ENCODE measurements at places on chromosomes 16 and 17.

- no peak for DNase-seq
These were observed 11.4 kb downstream of the MYL4 start for GRCh38 chr17:47220531-47220999.

DNA sequence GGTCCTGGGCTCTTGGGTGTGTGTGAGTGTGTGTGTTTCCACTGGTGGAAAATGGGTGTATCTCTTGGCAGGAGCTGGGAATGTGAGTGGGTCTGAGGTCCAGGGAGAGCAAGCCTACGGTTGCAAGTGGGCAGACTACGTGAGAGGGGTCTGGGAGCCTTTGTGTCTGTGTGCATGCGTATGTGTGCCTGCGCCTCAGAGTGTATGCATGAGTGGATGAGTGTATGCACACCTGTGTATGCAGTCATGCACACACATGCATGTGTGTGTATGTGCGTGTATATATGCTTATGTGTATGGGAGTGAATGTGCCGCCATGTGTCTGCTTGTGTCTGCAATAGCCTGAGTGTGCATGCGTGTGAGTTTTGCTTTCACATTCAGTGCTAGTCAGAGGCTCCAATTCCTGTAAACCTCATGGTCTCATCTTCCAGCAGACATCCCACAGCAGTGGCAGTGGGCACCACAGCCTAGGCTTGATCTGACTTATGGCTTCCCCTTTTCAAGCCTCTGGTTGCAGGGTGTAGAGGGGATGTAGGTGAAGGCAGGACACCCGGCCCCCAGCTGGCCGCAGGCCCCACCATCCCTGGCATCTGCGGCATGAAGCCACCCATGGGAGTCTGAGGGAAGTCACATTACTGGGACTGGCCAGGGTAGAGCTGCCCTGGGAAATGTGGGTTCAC, 19.7 kb upstream of the RMI2 start:
- no peak for DNase-seq

- no peak for DNase-seq
These were observed 1.2 kb downstream of the ARHGAP17 start for GRCh38 chr16:25013751-25014499.

- DNase-seq = no peak
These were observed 38.1 kb downstream of the RAI1 start for GRCh38 chr17:17719199-17719940.

DNA sequence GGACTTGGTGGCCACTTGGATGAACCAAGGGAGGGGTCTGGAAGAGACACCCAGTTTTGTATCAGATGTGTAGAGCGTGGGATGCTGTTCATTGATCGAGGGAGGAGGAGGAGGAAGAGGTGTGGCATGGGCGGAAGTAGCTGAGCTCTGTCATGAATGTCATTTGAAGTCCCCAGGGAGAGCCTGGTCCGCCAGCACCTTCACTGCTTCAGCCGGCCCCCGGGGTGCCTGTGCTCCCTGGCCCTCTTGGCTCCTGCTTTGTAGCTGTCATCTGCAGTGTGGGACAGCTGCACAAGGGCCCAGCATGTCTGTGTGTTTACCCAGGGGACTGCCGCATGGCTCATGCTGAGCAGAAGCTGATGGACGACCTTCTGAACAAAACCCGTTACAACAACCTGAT, 75.4 kb upstream of the RBL2 start:
- DNase-seq = no peak

- no peak for DNase-seq
These were observed 4.2 kb downstream of the GIT1 start for GRCh38 chr17:29585080-29585751.

DNA sequence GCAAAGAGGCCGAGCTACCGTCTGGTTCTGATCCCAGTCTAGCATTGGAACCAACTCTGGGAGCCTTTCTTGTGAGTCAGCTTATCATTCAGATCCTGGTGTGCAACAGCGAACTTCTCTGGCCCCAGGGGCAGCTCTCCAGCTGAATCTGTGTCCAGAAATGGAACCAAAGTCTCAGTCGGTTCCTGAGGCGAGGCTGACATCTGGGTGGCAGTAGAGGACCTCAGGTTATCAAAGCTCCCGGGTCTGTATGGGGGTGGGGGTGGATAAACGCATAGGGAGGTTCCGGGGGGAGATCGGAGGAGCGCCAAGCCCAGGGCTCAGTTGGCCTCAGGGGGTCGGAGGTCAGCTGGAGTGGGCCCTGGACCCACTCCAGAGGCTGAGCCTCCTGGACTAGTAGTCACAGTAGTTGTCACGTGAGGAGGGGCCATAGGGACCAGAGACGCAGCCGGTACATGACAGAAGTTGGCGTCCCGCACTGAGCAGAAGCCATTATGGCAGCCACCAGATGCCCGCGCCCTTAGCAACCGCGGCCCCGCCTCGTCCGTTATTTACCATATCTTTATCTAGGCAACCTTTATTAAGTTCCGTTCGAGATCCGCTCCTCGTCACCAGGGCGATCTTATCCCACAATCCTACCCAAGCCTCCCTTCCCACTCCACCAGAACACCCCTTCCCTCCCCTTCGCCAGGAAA, 12.9 kb downstream of the RDM1 start:
- no peak for DNase-seq

GRCh38 chr16:86044881-86045590, 146.1 kb downstream of the IRF8 start:
- no peak for DNase-seq

DNA sequence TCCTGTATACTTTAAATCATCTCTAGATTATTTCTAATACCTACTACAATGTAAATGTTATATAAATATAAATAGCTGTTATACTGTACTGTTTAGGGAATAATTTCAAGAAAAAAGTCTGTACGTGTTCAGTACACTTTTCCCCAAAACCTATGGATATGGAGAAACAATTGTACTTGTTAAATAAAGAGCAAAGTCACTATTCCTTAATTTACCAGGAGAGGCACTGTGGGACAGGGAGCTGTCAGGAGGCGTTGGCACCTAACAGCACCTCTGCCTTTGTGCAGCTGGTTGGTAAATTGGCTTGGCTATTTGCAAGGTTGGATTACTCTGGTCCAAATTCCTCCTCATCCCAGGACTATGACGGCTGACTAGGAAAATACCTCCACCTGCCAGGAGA, 28.0 kb downstream of the CRHR1 start:
- peak; percentile 41 for DNase-seq

- peak; percentile 15 for DNase-seq
These were observed 83.8 kb upstream of the CCL2 start for GRCh38 chr17:34171245-34171818.

DNA sequence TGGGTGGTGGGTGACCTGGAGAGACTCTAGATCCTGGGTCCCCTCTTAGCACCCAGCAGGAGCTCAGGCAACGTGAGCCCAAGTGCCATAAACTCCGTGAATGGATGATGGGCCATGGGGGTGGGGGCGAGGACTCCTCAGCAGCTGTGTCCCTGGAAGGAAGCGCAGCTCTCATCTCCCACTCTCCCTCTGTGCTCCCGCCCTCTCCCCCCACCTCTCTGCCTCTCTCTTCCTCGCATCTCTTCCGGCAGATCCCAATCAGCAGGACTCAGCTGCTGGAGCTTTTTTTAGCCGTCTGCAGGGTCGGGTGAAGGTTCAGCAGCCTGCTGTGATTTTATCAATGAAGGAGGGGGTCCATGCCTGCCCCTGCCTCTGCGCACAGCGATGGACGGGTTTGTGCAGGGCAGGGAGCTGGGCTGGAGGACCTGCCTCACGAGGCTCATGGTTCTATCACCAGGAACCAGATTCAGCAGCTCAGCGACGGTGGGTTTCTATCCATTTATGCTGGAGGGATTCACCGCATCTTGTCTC, 8.3 kb downstream of the CCR7 start:
- DNase-seq = peak; percentile 33

GRCh38 chr17:78588258-78589030, 11.2 kb upstream of the DNAH17 start:
- no peak for DNase-seq

DNA sequence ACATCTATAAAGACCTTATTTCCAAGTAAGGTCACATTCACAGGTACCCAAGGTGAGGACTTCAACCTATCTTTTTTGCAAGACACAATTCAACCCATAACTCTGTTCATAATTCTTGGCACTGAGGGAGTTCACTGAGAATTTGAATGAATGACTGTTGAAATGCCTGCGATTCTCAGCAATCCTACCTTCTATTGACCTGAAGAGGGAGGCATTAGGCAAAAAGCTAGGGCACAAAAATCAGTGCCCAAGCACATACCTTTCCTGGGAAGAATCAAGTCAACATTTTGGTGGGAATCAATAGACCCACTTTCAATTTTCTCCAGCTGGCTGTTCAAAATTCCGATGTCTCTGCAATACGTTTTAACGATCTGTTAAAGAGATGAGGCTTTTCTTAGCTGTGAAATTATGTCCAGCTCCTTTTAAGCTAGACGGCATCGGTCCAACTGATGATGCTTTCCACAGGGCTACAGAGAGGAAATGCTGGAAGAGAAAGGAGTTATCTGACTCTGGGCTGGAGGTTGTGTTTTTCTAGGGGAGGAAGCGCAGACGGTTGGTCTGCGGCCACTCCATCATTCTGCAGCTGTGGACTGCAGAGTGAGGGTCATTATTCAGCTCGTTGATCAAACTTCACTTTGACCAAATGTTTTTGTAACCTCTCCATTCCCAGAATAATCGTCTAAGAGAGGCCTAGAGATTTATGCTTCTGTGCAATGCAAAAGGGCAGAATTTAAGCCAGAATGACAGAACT, 25.2 kb downstream of the BCO1 start:
- no peak for DNase-seq

GRCh38 chr16:85982563-85982939, 83.6 kb downstream of the IRF8 start:
- no peak for DNase-seq

GRCh38 chr17:48335146-48335784, 94.7 kb downstream of the SKAP1 start:
- DNase-seq = no peak

- no peak for DNase-seq
These were observed 7.0 kb upstream of the METTL22 start for GRCh38 chr16:8614435-8615029.

DNA sequence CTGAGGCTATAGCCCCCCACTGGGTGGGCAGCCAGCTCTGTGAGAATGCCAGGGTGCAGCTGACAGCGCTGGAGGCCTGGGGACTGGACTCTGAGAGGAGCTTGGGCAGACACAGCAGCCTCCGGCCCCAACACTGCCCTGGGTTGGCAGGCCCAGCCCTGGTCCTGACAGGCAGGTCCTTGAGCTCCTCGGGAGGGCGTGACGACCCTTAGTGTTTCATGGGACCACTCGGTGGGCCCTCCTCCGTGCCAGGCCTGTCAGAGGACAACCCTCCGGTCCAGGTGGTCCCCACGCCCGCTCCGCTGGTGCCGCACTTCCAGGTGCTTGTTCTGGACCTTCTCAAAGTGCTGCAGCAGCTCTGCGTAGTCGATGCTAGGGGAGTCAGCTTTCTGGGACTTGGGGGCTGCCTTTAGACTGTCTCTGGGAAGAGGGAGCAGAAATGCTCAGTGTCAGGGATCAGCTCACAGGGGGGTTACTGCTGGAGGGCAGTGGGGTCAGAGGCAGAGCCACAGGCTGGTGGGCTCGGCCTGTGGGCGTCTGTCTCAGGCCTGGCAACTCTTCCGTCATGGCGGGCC, 1.9 kb upstream of the MTSS2 start:
- DNase-seq = no peak

DNA sequence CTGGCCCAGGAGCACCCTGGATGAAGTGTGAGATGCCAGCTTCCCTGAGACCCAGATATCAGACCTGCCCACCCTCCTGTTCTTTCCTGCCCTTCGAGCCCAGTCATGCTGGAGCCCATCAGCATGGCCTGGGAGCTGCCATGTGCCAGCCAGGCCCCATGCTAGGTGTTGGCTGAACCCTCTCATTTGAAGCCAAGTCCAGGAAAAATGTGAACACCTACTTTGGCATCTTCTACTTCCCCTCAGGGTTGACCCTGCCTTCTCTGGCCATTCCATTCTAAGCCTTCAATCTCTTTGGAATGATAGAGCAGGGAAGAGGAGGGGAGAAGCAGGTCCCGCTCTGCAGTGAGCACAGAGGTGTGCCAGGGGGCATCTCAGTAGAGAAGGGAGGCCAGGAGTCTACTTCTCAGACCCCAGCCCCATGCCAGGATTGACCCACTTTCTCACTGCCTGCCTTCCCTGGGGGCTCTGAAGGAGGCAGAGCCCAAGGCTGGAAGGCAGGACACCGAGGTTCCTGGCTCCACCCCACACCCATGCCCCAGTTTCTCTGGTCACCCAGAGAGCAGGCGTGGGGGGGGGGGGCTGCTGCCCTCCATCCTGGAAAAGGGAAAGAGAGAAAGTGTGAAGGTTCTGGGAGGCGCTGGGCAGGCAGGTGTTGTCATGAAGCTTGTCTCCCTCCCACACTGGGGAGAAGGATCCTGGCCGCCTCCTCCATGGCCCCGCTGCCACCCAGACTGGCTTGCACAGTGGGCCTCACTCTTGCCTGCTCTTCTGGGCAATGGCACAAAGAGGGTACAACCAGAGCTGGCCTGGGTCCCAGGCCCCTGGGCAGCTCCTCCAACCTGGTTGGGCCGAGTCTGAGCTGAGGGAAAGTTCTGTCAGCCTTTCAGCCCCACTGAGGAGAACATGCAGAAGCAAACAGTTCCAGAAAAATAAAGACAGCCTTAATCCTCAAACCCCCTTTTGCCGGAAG, 9.3 kb downstream of the HDAC5 start:
- DNase-seq = no peak

DNA sequence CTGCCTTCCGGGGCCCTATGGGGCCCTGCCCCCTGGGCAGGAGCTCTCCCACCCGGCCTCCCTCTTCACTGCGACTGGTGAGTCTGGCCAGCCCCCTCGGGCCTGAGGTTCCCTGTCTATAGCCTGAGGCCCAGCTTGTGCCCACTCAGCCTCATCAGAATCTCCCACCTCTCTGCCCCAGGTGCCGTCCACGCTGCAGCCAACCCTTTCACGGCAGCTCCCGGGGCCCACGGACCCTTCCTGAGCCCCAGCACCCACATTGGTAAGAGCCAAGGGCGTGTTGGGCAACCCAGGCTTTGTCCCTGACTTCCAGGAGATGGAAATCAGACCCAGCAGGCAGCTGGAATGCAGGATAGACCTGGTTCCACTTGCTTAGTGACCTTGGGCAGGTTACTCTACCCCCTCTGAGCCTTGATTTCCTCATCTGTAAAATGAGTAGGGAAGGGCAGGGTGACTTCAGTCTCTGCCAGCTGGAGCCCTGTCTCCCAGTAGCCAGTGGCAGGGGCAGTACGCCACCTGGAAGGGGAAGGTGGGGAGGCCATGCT, 9.2 kb downstream of the FBRS start:
- no peak for DNase-seq

- DNase-seq = no peak
These were observed 2.2 kb upstream of the FZD2 start for GRCh38 chr17:44555099-44555498.

DNA sequence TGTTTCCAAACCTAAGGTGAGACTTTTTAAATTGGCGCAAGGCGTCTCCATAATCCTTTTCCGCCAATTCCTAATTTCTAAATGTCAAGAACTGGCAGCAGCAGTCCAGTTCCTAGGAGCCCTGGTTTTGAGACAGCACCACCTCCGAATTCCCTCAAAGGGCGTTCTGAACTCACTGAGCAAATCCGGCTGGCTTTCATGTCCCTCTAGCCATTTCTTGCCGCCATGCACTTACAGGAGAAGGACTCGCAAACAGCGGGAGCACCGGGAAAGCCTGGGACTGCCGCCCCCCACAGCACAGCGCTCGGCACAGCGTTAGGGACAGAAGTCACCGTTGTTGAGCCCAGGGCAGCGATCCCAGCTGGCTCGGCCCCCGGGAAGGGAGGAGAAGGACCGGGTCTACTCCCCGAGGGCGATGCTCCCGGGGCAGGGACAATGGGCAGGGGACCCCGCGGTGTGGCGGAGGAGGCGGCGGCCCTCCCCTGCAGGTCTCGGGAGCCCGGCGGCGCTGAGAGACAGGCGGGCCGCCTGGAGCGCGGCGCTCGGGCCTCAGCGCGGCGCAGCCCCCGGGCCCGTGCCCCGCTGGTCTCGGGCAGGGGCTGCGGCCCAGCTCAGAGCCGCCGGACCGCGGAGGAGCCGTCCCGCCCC, 545 bp downstream of the ARHGAP17 start:
- DNase-seq = peak; percentile 18
